ENCODE measurements at places on chromosomes 2 and 18. TPM values are rescaled to one million over a fixed set of nuclear protein-coding genes. Genes with fewer than 3 reads are reported as not detected.

UPP2 gene
- 0.05 TPM for polyA plus RNA-seq

FSHR gene
- polyA plus RNA-seq: not detected

PSD4 gene
- polyA plus RNA-seq: 21.1 TPM

PRSS56 gene
- polyA plus RNA-seq: not detected

CENPA gene
- 0.20 TPM for polyA plus RNA-seq

SPTBN1 gene
- polyA plus RNA-seq: 134 TPM

HJURP gene
- polyA plus RNA-seq: 0.61 TPM

ASTL gene
- polyA plus RNA-seq: not detected

BOLL gene
- not detected for polyA plus RNA-seq

TUBB8B gene
- not detected for polyA plus RNA-seq

AKAIN1 gene
- 5.4 TPM for polyA plus RNA-seq

DUSP19 gene
- polyA plus RNA-seq: 3.5 TPM

GAREM1 gene
- 22.6 TPM for polyA plus RNA-seq

PCARE gene
- polyA plus RNA-seq: 0.02 TPM

TEKT4 gene
- not detected for polyA plus RNA-seq

C2orf66 gene
- polyA plus RNA-seq: not detected

FBXO15 gene
- polyA plus RNA-seq: 2.5 TPM

NLRC4 gene
- polyA plus RNA-seq: 1.6 TPM

DSG1 gene
- polyA plus RNA-seq: not detected

UGT1A10 gene
- not detected for polyA plus RNA-seq

MGAT4A gene
- polyA plus RNA-seq: 14.4 TPM

TEX44 gene
- polyA plus RNA-seq: not detected

RALBP1 gene
- 56.9 TPM for polyA plus RNA-seq

GCG gene
- 0.51 TPM for polyA plus RNA-seq

DSC3 gene
- 0.48 TPM for polyA plus RNA-seq

CD8B2 gene
- not detected for polyA plus RNA-seq

KIAA2012 gene
- polyA plus RNA-seq: not detected

Data from adrenal gland (tissue), 19 donors.